ENCODE measurements at places on chromosomes 7 and 10. TPM values are rescaled to one million over a fixed set of nuclear protein-coding genes. Genes with fewer than 3 reads are reported as not detected.

TSPAN12 gene
- 16.8 TPM for total RNA-seq

ATG9B gene
- total RNA-seq = 3.6 TPM

CCDC146 gene
- total RNA-seq = 19.6 TPM

GRCh38 chr7:44531421-44532380, 9.4 kb downstream of the NPC1L1 start:
- DNase-seq = no peak

DNA sequence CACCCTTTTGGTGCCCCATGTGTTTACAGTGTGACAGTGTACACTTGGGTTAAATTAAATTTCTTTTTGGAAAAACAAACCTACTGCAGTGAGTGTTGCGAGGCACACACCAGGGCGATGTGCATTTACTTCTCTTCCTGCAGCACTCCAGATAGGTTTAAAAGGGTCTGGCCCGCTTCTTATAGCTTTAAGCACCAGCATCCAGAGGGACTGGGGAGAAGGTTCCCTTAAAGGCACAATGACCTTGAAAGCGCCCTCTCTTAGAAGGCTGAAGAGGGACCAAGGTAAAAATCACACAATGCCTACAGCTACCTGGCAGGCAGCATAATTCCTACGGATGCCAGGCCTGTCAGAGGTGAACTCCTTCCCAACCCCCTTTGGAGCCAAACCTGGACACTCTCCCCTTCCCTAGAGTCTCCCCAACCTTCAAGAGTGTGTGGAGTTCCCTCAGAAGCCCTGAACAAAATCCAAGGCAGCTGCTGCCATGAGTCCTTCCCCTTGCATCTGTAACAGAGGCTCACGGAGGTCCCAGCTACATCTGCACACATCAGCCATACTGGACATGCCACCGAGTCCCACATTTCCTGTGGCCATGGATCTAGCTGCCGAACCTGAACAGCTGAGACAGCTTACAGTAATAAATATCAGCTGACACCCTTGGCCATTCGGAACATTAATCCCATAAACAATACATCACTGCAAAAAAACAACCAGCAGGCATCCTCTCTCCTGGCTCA, 33.2 kb downstream of the TRIM8 start:
- DNase-seq = no peak

DNA sequence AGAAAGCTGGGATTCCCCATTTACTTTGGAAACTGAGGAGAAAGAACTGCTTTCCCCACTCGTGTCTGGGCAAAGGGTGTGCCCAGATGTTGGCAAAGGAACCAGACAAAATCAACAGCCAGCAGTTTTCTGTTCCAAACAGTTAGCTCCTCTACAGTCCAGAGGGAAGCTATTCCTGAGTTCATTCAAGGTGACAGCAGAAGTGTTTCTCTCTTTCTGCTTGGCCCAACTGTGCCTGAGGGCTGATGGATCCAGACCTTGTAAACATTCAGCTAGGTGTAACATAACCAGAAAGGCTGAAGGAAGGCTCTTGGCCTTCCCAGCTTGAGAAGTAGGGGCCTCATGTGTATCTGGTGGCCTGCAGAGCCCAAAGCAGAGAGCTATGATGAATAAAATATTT, 7.0 kb upstream of the ALDH18A1 start:
- DNase-seq = no peak

Data from spinal cord (tissue), 10 donors.